ENCODE measurements at places on chromosomes 1 and 21.

DNA sequence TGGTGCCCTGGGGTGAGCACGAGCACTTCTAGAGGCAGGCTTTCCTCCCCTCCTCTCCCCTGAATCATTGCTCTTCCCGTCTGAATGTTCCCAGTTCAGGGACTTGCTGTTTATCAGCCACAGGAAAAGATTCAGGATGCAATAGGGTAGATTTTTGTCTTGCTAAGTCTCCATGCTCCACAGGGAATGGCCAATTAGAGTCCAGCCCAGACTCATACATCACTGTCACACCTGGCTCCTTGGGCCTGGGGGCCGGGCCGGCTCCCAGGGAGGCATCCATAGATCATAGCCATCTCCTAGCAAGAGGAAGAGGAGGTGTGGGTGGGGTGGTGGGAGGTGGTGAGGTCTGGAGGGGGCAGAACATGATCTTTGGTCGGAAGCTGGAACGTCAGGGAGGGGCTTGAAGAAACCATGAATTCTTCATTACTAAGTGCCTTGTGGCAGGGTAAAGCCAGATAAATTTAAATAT, 83.4 kb downstream of the LRRN2 start:
- DNase-seq = no peak

DNA sequence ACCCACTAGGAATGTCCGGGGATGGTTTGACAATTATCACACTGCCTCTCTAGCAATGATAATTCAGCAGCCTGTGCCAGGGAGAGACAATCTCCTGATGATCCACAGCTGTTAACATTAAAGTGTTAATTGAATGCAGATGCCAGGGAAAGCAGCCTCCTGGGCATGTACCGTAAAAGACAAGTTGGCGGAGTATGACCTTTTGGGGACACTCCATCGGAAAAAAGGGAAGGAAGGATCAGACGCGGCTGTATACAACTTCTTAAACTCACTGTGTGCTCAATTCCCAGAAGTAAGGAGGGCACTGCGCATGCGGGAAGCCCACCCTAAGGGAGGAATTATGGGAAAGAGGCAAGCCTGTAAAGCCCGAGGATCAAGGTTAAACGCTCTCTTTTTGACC, 62.6 kb downstream of the MAP3K7CL start:
- no peak for DNase-seq

GRCh38 chr1:20657024-20657423, 4.1 kb downstream of the DDOST start:
- DNase-seq = no peak

- DNase-seq = no peak
These were observed 3.8 kb downstream of the PHGDH start for GRCh38 chr1:119715542-119715941.

GRCh38 chr1:46446646-46447498, 42.8 kb upstream of the DMBX1 start:
- peak; percentile 34 for DNase-seq

DNA sequence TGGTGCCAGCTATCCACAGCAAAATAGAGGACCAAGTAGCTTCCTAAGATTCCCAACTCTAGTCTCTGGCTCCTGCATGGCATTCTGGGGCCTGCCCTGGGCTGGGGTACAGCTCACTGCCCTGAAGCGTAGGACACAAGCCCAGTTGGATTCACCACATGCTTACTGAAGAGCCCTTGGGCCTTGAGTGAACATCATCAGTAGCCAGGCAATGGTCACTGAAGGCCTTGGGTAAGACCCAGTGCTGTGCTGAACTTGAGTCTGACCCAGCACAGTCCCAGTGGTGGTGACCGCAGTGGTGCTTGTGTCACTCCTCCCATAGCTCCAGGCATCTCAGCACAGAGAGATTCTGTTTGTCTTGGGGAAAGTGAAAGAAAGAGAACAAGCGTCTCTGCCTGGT, 7.7 kb upstream of the LCE3A start:
- no peak for DNase-seq

GRCh38 chr1:47527653-47528272, 89.9 kb downstream of the FOXD2 start:
- no peak for DNase-seq

- DNase-seq = no peak
These were observed 11.2 kb upstream of the FGGY start for GRCh38 chr1:59285691-59286090.

- no peak for DNase-seq
These were observed 401.1 kb upstream of the CHRM3 start for GRCh38 chr1:238985312-238985711.

- DNase-seq = no peak
These were observed 1.2 kb downstream of the MAN1A2 start for GRCh38 chr1:117368116-117369108.

- no peak for DNase-seq
These were observed 873 bp downstream of the IFT25 start for GRCh38 chr1:53944469-53945182.

DNA sequence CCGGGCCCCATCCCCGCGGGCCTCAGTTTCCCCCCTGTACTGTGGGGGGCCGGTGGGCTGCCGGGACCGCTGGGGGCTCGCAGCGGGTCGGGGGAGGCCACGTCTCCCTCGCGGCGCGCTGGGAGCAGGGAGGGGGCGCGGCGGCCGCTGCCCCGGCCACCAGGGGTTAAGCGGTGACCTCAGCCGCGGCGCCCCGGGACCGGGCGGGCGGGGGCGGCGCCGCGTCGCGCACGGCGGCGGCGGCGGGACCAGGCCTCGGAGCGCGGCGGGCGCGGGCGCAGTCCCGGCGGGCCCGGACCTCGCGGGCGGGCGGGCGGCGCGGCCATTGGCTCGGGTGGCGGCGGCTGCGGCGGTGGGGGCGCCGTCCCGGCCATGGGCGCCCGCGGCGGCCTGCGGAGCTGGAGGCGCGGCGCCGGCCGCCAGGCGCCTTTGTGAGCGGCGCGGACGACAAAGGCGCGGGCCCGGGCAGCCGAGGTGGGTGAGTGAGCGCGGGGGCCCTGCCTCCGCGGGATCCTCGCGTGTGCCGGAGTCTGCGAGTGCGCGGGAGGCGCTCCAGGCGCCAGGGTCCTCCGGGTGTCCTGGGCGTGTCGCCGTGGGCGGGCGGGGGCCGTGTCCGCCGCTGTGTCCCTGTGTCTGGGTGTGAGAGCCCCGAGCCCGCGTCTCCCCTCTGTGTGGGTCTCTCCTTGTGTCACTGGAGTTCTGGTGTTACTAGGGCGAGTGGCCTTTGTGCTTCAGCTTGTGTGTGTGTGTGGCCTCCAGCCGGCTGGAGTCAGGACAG, at the start of gene ARHGEF10L:
TSS of gene ARHGEF10L (plus strand) at position 222 of the 778 bp plus-strand sequence. CDS start 40,898 bp downstream, outside the sequence.
- no peak for DNase-seq

GRCh38 chr1:236024641-236025040, 40.2 kb downstream of the NID1 start:
- no peak for DNase-seq

DNA sequence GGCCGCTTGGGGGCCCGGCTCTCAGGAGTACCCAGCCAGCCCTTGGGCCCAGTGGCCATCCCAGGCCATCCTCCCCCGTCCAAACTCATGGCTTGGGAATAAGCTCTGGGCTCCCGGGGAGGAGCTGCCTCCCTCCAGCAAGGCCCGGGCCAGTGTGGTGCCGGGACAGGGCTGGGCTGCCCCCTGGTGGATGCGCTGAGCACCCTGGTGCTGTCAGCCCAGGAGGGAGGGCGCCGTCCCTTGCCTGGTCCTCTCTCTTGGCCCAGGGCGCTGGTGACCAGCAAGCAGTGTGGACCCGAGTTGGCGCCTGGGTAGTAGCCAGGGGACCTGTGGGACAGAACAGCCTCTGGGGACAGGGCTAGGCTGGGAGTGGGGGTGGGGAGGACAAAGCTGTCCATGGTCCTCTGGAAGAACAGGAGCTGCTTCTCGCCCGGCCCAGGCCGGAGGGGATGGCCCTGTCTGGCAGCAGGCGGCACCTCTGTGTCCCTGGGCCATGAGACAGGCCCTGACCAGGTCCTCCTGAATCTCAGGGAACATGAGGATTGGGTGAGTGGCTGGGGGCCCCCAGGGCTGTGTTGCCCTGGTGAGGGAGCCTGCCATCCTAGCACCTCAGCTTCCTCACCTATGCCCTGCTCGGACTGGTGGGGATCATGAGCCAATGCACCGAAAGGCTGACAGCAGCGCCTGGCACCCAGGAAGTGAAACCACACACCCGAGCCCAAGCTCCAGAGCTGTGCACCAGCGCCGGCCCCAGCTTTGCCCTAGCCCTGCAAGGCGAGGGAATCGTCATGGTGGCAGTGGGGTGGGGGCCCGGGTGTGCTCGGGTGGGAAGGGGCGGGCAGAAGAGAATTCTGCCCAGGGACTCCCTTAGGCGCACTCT, 9.4 kb downstream of the MORN1 start:
- no peak for DNase-seq

Measured in COR-L47 (cell line).